Fibroblast of the aortic adventitia (primary cell): ENCODE measurements at places on chromosomes 13 and 19. TPM values are rescaled to one million over a fixed set of nuclear protein-coding genes. Genes with fewer than 3 reads are reported as not detected.

- no peak for DNase-seq
Observed at GRCh38 chr19:31693131-31693932, 344.1 kb upstream of the TSHZ3 start.

DNA sequence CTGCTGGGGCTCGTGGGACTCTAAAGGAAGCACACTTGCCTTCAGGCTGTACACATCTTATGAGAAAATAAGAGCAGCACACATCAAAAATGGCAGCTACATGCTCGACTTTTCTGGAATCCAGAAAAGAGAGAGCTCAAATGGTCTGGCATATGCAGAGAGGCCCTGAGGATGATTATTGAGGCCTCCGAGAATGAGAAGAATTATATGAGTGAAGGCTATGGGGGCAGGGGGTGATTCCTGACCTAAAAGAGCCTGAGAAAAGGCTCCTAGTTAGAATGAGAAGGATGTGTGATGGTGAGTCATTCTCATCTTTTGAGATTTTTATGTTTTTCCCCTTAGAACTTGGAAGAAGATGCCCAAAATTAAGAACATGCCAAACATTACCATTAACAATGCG lies 97.1 kb downstream of the HSPH1 start:
- DNase-seq, result no peak

- DNase-seq, result peak; percentile 13
Observed at GRCh38 chr13:110340812-110341444, 33.8 kb downstream of the COL4A2 start.

Gene DDA1
- total RNA-seq, result 2.9 and 20.2 TPM in 2 replicates

DNA sequence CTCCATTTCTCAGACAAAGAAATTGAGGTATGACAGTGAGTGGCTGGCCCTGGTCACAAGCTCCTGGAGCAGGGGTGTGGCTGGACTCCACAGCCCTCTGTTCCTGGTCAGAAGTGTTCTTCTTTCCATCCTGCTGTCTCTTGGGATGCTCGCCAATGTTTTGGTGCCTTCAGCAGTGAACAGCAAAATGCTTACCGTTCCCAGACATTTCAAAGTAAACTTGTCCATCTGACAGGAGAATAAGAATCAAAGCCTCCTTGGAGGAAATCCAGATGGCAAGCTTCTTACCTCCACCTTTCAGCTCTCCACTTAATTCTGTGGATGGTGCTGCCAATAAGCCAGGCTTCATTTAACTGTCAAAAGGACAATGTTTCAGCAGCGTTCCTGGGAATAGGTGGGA lies 954.1 kb downstream of the UQCRFS1 start:
- no peak for DNase-seq

DNA sequence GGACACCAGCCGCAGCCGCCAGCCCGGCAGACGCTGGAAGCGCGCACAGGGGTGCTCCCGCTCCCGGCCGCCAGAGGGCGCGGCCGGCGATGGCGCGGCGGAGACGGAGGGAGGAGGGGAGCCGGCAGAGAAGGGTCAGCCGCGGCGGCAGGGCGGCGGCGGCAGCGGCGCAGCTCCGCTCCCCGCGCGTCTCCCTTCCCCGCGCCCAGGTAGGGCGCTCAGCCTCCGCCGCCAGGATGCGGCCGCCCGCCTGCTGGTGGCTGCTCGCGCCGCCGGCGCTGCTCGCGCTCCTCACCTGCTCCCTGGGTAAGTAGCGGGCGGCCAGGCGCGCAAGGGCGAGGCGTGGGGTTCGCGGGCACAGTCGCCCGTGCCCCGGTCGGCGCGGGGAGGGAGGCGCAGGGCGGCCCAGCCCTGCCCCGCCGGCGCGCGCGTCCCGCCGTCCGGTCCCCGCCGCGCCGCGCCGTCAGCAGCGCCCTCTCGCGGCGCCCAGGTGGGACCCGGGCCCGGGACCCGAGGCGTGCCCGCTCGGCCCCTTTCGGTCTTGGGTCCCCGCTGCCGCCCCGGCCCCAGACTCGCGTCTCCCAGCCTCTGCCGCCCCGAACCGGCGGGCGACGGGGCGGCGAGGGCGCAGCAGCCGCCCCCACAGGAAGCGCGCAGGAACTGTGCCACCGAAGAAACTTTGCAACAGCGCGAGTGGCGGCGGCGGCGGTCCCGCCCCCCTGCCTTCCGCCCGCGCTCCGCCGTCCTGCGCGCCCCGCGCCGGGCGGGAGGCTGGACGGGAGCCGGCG lies at the start of gene B3GLCT:
B3GLCT (plus strand) TSS at position 127 of the 788 bp plus-strand sequence; CDS start at position 237, 110 bp downstream.
- peak; percentile 68 for DNase-seq

- DNase-seq, result no peak
Observed at GRCh38 chr13:80527400-80527799, 186.5 kb upstream of the SPRY2 start.

Gene MEIS3
- 14.5 and 33.9 TPM in 2 replicates for total RNA-seq

DNA sequence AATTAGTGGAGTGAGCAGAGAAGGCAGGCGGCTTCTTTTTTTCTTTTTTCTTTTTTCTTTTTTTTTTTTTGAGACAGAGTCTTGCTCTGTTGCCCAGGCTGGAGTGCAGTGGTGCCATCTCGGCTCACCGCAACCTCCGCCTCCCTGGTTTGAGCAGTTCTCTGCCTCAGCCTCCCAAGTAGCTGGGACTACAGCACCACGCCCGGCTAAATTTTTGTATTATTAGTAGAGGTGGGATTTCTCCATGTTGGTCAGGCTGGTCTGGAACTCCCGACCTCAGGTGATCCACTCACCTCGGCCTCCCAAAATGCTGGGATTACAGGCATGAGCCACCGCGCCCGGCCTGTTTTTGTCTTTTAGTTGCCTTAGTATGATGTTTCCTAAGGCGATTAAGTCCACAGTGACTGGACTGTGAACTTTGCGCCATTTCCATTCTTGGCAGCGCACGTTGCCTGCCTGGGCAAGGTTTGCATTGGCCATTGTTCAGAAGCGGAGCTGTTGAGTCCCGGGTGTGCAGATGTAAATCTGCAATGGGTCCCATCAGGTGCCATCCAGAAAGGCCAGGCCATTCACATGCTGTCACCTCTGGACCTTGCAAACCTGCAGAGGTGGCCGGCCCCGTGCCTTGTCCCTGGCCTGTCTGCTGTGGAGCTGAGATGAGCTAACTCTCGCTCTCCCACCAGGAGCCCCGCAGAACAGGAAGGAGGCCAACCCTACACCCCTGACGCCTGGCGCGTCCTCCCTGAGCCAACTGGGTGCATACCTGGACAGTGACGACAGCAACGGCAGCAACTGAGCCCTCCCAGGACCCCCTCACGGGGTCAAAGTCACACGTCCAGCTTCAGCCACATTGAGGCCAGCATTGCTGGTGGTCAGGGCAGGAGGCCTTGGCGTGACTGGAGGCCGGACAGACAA lies 10.9 kb upstream of the SHD start:
- DNase-seq, result no peak

- no peak for DNase-seq
Observed at GRCh38 chr19:40054632-40055031, 1.4 kb downstream of the ZNF780B start.

- DNase-seq, result no peak
Observed at GRCh38 chr13:74554569-74555275, 420.5 kb upstream of the KLF12 start.

DNA sequence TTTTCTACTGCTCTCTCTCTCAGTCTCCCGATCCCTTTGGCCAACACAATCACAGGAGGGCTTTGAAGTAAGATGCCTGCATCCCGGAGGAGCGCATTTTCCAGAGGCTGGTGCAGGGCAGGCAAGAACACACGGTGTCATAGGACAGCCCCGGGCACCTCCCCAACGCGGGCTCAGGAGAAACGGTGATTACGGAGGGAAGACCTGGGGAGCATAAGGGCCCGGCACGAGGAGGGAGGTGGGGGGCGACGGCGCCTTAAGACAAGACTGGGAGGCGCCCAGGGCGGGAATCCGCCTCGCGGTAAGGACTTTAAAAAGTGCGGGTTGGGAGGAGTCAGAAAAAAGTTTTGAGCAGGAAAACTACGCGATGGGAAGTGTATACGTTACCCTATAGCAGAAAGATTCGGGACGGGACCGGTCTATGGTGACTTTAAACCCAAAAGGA lies 18.7 kb upstream of the ZNF888 start:
- peak; percentile 27 for DNase-seq

- DNase-seq, result no peak
Observed at GRCh38 chr19:32748497-32748896, 28.9 kb downstream of the TDRD12 start.

Gene IZUMO2
- total RNA-seq, result not detected in 2 replicates

DNA sequence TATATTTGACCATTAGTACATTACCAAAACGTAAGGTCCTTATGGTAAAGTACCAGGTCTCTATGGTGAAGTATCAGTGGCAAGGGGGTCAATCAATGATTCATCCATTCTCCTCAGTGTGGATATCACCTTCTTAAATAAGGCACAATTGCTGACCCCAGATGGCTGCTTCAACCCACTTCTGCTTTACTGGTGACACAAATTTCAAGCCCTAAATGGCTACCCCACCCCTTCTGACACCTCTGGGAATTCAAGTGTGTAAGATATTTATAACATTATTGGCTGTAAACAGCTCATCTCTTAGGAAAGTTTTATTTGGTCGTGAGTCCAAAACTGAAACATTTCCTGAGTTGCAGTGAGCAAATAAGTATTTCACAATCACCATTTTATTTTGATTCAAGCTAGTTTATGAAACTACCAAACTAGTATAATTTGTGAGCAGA lies 7.9 kb upstream of the WBP4 start:
- DNase-seq, result peak; percentile 72

DNA sequence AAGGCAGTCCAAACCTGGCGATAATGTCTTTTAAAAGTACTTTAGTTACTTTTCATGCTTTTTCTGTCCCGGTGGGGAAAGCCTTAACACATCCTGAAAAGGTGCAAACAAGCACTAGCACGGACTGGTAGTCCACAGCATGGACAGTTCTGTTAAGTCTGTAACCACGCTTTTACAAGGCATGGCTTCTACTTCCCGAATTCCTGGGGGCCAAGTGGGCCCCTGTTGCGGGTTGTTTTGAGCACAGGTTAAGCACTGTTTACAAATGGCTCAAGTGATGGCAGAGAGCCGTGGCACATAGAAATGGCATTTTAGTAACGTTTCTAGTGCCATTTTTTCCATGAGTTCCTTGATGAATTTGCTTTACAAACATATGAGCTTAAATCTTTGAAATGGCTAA lies 37.6 kb downstream of the ZNF493 start:
- DNase-seq, result no peak

- no peak for DNase-seq
Observed at GRCh38 chr19:35715355-35715809, 2.4 kb upstream of the KMT2B start.

DNA sequence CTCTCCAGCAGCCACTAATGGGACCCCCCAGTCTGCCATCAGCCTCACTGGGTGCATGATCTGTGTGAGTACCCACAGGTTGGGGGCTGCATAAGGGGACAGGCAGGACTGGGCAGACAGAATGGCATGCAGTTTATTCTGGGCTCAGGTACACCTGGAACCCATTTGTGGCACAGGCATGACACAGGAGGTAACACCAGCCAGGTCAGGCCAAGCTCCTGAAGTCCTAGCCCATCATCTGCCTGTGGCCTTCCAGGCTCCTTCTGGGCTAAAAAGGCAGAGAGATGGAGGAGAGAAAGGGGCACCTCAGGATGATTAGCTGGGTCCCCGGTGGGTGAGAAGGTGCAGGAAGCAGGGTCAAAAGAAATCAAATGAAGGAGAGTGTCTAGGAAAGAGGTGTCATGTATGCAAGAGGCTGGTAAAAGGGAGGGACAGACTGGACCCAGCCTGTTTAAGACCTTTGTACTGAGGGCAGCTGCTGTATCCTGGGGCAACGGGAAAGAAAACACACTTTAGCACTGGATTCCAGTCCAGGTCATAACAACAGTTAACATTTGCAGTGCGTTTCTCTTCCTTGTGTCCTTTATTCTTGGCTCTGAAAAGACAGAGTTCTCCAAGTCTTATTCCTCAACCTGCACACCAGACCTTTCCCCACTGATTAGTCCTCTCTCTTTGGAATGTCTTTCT lies 20.2 kb upstream of the DGKH start:
- DNase-seq, result no peak

- DNase-seq, result peak; percentile 68
Observed at GRCh38 chr13:24050292-24050711, 110.2 kb upstream of the SPATA13 start.

DNA sequence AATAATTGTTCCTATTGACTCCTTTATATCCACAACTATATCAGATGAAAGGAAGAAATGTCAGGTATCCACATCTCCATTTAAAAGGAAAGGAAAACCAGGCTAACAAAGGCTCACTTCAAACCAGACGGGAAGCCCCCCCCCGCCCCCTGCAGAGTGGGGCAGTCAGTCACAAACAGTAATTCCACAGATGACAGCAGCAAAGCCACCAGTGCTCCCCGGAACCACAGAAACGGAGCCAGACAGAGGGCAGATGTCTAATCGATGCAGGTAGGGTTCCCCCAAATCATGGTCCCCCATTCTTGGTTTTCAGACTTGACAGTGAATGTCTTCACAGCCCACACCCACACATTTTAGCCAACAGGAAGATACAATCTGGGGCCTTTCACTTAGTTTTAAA lies 100.8 kb downstream of the STK24 start:
- no peak for DNase-seq

Gene ADAT3
- total RNA-seq, result 2.6 and 4.2 TPM in 2 replicates

DNA sequence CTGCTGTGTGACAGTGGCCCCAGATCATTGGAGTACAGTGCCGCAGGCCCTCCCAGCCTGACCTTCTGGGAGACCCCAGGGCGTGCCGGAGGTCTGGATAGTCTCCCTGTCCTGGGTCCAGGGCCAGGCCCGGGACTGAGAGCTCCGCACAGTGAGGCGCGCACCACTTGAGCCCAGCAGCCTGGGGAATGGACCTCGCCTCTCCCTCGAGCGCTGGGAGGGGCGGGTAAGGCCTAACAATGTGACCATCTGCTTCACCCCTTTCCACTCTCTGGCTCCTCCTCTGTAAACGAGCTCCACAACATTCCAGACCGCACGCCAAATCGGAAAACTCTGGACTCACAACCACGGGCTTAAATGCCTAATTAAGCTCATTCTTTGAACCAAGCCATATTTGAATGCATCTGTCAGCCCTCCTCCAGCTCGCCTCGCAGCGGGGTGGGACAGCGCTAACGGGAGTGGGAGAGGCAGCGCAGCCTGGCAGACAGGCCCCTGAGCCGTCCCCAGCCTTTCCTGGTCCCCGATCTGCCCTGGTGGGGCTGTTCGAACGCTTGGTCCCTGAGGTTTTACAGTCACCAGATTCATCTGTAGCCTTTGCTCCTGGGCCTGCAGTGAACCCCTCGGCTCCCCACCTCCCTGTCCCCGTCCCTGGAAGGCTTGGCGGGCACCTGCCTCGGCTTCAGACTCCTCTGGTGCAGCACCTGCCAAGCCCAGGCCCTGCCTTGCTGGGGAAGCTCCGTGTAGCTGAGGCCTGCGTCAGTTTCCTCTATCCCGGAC lies 120.7 kb upstream of the VSTM2B start:
- no peak for DNase-seq

Gene ICAM3
- total RNA-seq, result 1.3 and 8.5 TPM in 2 replicates

GRCh38 chr13:71879129-71879535 lies 12.1 kb upstream of the DACH1 start:
- no peak for DNase-seq

GRCh38 chr19:41373993-41374392 lies 2.3 kb upstream of the TMEM91 start:
- DNase-seq, result peak; percentile 92

DNA sequence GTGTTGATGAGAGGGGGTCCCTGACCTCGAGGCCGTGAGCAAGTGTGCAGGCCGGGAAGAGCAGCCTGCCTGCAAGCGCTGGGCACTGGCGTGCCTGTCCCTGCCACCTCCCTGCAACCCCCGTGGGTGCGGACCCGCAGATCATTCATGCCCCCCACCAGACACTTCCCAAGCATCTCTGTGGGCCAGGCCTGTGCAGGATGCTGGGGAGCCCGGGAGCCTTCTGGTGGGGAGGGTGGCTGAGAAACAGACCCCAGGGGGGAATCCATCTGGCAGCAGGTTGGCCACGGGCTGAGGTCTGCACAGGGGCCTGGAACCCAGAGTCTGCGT lies 18.4 kb upstream of the CACTIN start:
- DNase-seq, result no peak

Gene PKN1
- total RNA-seq, result 164 and 342 TPM in 2 replicates

Gene DHPS
- 38.3 and 46.2 TPM in 2 replicates for total RNA-seq
